C1 segment of cervical spinal cord (tissue), 14 donors: ENCODE measurements at places on chromosomes 12 and 14.

DNA sequence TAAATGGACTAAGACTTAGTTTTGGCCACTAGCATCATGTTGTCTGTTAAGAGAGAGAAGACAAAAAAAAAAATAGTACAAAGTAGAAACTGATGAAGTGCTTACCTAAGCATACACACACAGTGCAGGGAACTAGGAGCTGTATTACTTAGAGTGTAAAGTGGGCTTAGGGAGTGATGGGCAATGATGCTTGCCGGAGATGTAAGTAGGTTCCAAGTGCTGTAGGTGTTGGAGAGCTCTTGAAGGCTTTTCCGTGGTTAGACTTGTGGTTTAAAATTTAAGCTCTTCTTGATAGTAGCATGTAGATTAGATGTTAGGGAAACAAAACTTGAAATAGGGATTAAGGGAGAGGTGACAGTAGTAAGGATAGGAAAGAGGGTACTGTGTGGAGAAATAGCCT lies 34.7 kb downstream of the MIA2 start:
- no peak for DNase-seq

DNA sequence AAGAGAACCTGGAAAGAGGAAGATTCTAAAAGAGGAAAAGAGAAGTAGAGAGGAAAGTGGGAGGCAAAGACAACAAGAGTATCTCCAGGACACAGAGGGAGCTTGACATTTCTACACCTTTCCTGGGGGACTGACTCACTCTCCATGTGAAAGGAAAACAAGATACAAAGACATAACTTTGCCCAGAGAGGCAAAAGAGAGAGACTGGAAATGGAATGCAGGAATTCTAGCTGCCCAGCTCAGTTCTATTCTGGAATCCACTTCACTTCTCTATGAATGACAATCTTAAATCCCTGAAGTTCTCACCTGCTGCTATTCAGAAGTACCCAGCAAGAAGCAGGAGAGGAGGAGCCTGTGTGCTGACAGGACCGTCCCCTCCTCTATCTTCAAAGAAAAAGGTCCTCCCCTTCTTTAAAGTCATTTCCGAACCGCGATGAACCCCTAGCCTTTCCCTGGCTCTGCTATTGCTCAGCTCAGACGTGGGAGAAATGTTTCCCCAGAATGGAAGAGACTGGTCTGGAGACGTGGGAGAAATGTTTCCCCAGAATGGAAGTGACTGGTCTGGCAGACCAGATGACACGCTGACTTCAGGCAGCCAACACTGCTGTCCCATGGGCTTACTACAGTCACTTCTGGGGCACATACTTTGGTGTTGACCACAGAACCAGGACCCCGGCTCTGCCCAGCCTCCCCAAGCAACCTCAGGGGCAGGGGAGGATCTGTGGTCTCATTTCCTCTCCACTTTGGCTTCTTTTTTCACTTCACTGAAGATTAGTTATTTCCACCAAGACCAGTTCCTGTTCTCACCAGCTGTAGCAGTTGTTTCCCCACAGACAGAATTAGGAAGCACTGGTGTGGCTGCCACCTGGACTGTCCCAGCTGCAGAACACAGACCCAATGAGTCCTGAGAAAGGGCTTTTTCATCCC lies 8.3 kb downstream of the FMNL3 start:
- no peak for DNase-seq

GRCh38 chr14:68759017-68759560 lies 33.8 kb downstream of the ZFP36L1 start:
- no peak for DNase-seq

GRCh38 chr14:89146274-89146673 lies 270.8 kb downstream of the FOXN3 start:
- no peak for DNase-seq

DNA sequence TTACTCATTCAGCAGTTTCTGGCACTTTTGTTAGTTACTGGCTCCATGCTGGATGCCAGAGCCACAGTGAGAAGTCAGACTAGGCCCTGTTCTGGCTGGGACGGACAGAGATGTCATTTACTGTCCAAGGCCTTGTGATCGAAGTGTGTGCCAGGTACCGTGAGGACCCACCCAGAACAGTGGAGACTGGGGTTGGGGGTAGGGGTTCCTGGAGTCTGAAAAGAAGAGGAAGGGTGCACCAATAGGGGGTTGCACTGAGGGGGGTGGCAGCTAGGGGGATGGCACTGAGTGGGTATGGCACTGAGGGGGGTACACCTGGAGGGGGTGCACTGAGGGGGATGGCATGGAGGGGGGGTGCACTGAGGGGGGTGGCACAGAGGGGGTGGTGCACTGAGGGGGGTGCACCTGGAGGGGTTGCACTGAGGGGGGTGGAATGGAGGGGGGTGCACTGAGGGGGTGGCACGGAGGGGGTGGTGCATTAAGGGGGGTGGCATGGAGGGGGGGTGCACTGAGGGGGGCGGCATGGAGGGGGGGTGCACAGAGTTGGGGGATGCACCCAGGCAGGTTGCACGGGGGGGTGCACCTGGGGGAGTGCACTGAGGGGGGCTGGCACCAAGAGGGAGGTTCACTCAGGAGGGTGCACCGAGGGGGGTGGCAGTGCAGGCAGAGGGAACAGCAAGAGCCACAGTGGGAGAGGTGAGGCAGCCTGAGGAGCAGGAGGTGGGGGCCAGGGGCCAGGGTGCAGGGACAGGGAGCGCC lies 10.6 kb upstream of the CYP46A1 start:
- DNase-seq, result no peak

GRCh38 chr12:68189821-68190242 lies 30.3 kb upstream of the IFNG start:
- DNase-seq, result no peak

GRCh38 chr12:84508851-84509260 lies 403.7 kb downstream of the SLC6A15 start:
- DNase-seq, result no peak

DNA sequence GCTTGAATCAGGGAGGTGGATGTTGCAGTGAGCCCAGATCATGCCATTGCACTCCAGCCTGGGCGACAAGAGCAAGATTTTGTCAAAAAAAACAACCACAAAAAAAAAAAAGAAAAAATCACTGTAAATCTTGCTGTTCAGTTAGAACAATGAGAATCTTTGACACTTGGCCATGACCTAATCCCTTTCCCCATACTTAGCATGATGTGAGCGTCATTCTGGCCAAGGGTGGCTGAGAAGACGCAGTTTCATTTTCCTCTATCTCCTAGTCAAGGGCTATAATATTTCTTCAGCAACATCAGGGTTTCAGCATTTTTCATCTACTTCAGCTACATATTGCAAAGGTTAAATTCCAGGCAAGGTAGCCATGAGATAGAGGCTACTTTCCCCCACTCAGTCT lies 599.4 kb upstream of the MDGA2 start:
- no peak for DNase-seq

- DNase-seq, result no peak
Measured at GRCh38 chr14:75306927-75307699, 28.5 kb downstream of the FOS start.

DNA sequence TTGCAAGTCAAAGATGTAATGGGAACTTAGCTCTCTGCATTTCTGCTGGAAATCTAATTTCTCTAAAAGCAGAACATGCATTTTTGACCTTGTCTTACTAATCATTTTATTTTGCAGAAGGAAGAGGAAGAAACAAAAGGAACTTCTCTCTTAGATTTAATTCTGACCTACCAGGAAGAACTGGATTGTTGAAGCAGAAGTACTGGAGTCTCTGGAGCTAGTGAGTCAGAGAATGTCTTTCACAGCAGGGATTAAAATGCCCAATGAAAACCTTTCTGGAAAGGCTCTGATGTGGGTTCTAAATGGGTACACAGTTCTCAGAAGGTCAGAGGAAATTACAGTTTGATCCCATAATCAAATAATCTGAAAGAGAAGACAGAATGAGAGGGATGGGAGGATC lies 70.8 kb upstream of the GNG2 start:
- DNase-seq, result no peak

GRCh38 chr14:52781629-52782028 lies 9.8 kb downstream of the GNPNAT1 start:
- no peak for DNase-seq

GRCh38 chr12:113479590-113480335 lies 8.1 kb upstream of the LHX5 start:
- peak; percentile 41 for DNase-seq

DNA sequence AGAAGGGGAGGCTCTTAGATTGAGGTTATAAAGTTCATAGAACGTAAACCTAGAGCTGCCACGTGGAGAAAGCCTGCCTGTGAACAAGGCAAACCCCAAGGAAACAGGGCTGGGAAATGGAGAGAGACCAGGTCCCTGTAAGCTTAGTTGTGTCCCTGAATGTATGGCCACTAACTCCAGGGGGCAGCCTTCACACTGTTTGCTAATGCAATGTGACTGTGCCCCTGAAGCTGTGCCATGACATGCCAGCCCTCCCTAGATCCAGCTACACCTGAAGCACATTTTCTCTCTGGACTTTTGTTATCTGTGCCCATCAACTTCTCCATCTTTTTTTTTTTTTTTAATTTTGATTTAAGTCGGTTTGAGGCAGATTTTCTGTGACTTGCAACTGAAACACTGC lies 60.6 kb upstream of the TMCC3 start:
- no peak for DNase-seq

DNA sequence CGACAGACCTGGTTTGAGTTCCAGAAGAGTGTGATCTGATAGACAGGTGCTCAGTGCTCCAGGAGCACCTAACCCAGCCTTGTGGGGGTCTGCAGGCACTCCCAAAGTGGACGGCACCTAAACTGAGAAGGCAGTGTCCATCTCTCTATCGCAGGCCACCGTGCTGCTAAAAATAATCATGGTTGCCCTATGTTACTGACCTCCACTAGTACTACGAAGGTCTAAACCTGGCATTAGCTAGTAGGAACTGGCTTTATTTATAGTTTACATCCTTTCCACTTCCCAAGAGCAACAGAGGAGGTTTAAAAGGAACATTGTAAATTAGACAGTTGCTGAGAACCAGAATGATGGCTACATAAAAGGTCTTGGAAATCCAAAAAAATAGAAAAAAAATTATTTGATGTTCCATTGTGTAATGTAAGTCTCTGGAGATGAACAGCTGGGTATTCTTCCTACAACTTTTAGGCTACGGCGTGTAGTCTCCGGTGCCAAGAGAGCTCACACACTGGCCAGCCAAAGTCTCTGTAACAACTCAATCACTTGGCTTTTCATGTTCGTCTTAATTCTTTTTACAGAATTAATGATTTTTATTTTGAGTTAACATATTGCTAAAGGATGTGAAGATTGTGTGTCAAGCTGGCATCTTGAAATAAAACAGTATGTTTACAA lies 27.3 kb downstream of the PPFIBP1 start:
- no peak for DNase-seq

DNA sequence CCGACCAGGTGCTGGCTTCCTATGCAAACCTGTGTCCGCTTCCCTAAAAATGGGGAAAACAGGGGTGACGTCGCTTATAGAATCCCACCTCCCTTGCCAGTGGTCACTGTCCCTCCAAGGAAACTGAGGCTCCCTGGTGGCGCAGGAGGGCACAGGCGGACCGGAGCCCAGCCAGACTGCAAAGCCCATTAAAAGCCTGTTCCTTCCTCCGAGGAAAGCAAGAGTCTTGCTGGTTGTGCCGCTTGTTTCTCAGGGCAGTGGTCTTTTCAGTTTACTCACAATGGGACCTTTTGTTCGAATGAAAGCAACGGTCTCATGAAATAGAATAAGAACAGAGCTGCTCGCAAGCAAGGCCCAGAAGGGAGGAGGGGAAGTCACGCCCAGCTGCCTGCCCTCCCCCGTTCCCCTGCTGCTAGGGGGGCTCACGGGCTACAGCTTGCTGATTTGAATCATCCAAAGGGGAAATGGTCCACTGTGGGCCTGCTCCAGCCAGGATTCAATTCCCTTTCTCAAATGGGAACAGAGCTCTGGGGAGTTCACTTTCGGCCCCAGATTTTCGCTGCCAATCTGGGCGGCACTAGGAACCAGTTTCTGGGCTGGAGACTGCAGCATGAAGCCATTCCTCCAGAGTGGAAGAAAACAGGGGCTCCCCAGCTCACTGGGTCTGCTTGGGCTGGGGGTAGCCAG lies 4.6 kb upstream of the SELPLG start:
- peak; percentile 77 for DNase-seq

- DNase-seq, result no peak
Measured at GRCh38 chr14:87935081-87935828, 57.7 kb downstream of the GALC start.

GRCh38 chr12:68978678-68979077 lies 45.7 kb upstream of the CPM start:
- DNase-seq, result no peak

DNA sequence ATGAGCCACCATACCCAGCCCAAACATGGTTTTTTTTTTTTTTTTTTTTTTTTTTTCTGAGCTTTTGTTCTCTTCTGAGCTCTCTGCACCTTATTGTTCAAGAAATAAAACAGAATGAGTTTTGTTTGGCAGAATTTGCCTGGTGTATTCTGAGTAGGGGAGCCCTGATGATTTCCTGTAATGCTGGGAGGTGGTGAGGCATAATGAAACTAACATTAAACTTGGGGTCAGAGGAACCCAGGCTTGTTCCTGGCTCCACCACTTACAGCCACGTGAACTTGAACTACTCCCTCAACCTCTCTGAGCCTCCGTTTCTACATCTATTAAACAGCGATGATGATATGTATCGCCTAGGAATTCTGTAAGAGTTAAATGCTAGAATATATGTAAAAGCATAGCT lies 276.3 kb upstream of the CRY1 start:
- no peak for DNase-seq

- DNase-seq, result no peak
Measured at GRCh38 chr14:52315355-52315718, 1.2 kb downstream of the PTGER2 start.

- DNase-seq, result no peak
Measured at GRCh38 chr14:100567877-100568163, 19.4 kb downstream of the BEGAIN start.

GRCh38 chr14:75443203-75443969 lies 15.6 kb downstream of the JDP2 start:
- DNase-seq, result no peak

DNA sequence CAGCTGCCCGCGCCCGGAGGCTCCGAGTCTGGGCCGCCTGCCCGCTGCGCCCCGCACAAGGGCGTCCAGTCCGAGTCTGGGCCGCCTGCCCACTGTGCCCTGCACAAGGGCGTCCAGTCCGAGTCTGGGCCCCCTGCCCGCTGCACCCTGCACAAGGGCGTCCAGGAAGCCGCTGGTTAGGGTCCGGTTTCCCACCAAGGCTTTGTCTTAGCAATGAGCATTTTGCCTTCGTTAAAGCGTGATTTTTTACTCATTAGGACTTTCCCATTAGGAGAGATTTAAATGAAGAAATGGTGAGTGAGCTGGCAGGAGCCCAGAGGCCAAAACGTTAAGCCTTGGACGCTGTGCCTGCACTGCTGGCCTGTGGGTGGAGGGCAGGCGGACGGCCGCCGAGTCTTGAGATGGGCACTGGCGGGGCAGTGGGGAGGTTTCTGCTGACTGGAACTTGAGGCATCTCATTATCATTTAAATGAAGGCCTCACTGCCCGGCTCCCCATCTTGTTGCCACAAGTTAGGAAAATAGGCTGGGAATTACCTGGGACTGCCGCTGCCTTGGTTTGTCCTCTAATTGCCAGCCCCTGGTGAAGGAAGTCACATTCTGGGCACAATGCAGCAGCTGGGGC lies 36.0 kb downstream of the FBRSL1 start:
- DNase-seq, result peak; percentile 74

GRCh38 chr12:93447555-93448290 lies 6.0 kb upstream of the UBE2N start:
- no peak for DNase-seq

GRCh38 chr14:52944254-52944653 lies 6.6 kb downstream of the FERMT2 start:
- DNase-seq, result no peak

GRCh38 chr12:2641207-2641606 lies 153.6 kb upstream of the FKBP4 start:
- DNase-seq, result no peak
